Left ventricle myocardium inferior (tissue), 1 donor: ENCODE measurements at places on chromosomes 13 and 19. TPM values are rescaled to one million over a fixed set of nuclear protein-coding genes. Genes with fewer than 3 reads are reported as not detected.

- peaks cover 72% of the 10 kb centered on the region for H3K27me3 ChIP-seq
- DNase-seq = no peak
- H3K4me3 ChIP-seq = peak overlapping the region; percentile 69
- no peaks in the 10 kb centered on the region for H3K36me3 ChIP-seq
These were observed 3.3 kb upstream of the KCNC3 start for GRCh38 chr19:50332244-50333038.

The UFM1 gene
- 26.1 TPM for total RNA-seq

DNA sequence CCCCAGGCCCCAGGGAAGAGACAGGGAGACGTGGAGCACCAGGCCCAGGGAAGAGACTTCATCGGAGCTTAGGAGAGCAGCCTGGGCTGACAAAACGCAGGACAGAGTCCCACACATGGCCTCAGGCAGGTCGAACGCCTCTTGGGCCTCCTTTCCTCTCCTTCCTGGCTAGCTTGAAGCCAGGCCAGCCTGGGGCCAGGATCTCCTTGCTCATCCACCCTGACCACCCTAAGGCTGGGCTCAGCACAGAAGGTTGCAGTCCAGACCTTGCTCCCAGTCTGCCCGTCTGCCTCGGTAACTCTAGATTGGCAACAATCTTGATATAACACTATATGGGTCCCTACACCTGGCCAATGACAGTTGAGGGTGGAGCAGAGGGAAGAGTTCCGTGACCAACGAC lies 10.1 kb downstream of the PPP6R1 start:
- no peaks in the 10 kb centered on the region for H3K27me3 ChIP-seq
- H3K36me3 ChIP-seq = peaks cover 33% of the 10 kb centered on the region
- DNase-seq = no peak
- H3K4me1 ChIP-seq = peaks cover 67% of the 10 kb centered on the region
- no peak overlapping the region for H3K4me3 ChIP-seq
- H3K27ac ChIP-seq = no peak overlapping the region

GRCh38 chr13:46982856-46983582 lies 86.2 kb upstream of the HTR2A start:
- H3K36me3 ChIP-seq = no peaks in the 10 kb centered on the region
- no peak overlapping the region for H3K4me3 ChIP-seq
- no peak for DNase-seq
- H3K27ac ChIP-seq = no peak overlapping the region
- no peaks in the 10 kb centered on the region for H3K4me1 ChIP-seq
- peaks cover 5% of the 10 kb centered on the region for H3K27me3 ChIP-seq

GRCh38 chr19:46388311-46389095 lies 24.9 kb downstream of the CCDC8 start:
- peaks cover 17% of the 10 kb centered on the region for H3K4me1 ChIP-seq
- peaks cover 75% of the 10 kb centered on the region for H3K36me3 ChIP-seq
- no peak overlapping the region for H3K27ac ChIP-seq
- no peaks in the 10 kb centered on the region for H3K27me3 ChIP-seq
- H3K4me3 ChIP-seq = no peak overlapping the region

- H3K4me1 ChIP-seq = no peaks in the 10 kb centered on the region
- no peak for DNase-seq
- no peaks in the 10 kb centered on the region for H3K36me3 ChIP-seq
- no peak overlapping the region for H3K4me3 ChIP-seq
These were observed 5.5 kb downstream of the DMRTC2 start for GRCh38 chr19:41850381-41850780.

The SIX5 gene
- total RNA-seq = 21.8 TPM

GRCh38 chr19:47842941-47843340 lies 16.1 kb upstream of the TPRX2 start:
- no peak overlapping the region for H3K27ac ChIP-seq
- DNase-seq = no peak
- H3K4me1 ChIP-seq = no peaks in the 10 kb centered on the region

- H3K4me1 ChIP-seq = peaks cover 37% of the 10 kb centered on the region
- H3K27me3 ChIP-seq = no peaks in the 10 kb centered on the region
- H3K27ac ChIP-seq = peak overlapping the region; percentile 58
- DNase-seq = peak; percentile 66
These were observed 53.3 kb upstream of the C13orf46 start for GRCh38 chr13:114027046-114027715.

GRCh38 chr13:41928323-41928722 lies 32.6 kb downstream of the VWA8 start:
- H3K4me1 ChIP-seq = peaks cover 20% of the 10 kb centered on the region
- H3K36me3 ChIP-seq = peaks cover 19% of the 10 kb centered on the region
- H3K4me3 ChIP-seq = peak overlapping the region; percentile 42
- no peak for DNase-seq
- H3K27ac ChIP-seq = peak overlapping the region; percentile 58

GRCh38 chr13:113058129-113058987 lies 47.2 kb upstream of the F7 start:
- H3K27me3 ChIP-seq = no peaks in the 10 kb centered on the region
- no peak overlapping the region for H3K4me3 ChIP-seq
- no peak for DNase-seq
- peaks cover 8% of the 10 kb centered on the region for H3K4me1 ChIP-seq
- H3K27ac ChIP-seq = no peak overlapping the region
- no peaks in the 10 kb centered on the region for H3K36me3 ChIP-seq

DNA sequence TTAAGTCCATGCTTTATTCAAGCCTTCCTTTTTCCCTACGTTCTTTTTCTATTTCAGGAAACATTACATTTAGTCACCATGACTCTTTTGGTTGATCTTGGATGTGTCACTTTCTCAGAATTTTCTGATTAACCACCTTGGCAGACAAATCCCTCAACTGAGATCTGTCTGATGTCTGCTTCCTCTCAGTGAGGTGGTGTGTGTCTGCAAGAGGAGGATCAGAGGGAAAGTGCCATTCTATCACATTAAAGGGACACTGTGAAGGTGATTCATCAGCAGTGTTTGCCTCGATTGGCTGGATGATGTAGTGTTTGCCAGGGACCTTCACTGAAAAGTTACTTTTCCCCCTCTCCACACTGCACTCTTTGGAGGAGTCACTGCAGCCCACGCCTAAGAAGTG lies 3.0 kb upstream of the CCNP start:
- no peak for DNase-seq
- H3K4me3 ChIP-seq = no peak overlapping the region
- H3K36me3 ChIP-seq = peaks cover 15% of the 10 kb centered on the region
- peaks cover 21% of the 10 kb centered on the region for H3K27me3 ChIP-seq
- peaks cover 38% of the 10 kb centered on the region for H3K4me1 ChIP-seq

DNA sequence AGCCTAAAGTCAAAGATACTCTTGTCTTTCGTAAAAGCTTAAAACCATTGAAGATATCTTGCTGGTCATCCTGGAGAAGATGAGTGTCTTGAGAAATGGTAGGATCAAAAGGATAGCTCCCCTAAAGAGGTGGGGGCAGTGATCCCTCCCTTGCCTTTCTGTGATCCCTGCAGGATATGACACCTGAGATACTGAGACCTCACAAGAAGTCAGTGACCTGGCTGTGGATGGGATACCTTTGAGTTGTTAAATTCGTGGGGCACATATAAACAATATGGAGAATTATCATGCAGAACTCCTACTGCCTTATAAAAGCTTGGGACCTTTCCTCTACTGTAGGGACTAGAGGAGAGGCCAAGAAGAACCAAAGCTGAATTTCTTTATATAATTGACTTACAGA lies 21.4 kb downstream of the STOML3 start:
- H3K36me3 ChIP-seq = no peaks in the 10 kb centered on the region
- peaks cover 21% of the 10 kb centered on the region for H3K27me3 ChIP-seq
- DNase-seq = no peak
- no peak overlapping the region for H3K27ac ChIP-seq

DNA sequence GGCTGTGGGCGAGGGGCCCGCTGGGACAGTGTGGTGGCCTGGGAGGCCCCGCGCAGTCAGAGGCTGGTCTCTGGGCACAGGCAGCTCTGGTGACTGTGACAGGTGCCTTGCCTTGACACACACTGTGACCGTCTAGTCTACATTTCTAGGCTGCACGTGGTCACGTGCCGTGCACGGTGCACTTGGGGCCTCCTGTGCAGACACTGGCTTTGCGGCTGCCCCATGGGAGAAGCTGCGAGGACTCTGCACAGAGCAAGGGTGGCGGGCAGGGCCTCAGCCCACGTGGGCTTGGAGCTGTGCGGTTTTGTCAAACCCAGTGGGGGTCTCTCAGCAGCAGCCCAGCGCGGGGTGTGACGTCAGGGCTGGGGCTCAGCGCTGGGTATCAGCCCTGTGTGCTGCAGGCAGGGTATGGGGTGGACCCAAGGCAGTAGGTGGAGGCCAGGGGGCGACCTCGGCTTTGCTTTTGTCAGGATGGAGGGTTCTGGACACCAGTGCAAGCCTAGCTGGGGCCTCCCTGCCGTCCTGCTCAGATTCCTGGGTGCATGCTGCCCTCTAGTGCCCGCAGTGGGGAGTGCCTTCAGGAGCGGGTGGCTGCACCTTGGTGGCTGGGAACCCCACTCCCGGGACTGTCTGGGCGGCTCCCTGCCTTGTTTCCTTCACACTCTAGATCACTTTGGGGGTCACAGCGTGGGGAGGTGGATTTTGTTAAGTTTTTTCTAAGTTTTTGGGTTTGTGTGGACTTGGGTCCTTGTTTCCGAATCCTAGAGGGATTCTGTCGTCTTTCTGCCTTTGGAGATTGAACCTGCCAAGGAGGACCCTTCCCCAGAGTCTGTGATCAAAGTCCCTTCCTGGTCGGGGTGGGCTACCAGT lies 62.6 kb downstream of the KDM4B start:
- DNase-seq = peak; percentile 84
- H3K36me3 ChIP-seq = peaks cover 19% of the 10 kb centered on the region
- peaks cover 75% of the 10 kb centered on the region for H3K4me1 ChIP-seq
- H3K27ac ChIP-seq = peak overlapping the region; percentile 78
- no peak overlapping the region for H3K4me3 ChIP-seq

The RNF17 gene
- total RNA-seq = not detected

DNA sequence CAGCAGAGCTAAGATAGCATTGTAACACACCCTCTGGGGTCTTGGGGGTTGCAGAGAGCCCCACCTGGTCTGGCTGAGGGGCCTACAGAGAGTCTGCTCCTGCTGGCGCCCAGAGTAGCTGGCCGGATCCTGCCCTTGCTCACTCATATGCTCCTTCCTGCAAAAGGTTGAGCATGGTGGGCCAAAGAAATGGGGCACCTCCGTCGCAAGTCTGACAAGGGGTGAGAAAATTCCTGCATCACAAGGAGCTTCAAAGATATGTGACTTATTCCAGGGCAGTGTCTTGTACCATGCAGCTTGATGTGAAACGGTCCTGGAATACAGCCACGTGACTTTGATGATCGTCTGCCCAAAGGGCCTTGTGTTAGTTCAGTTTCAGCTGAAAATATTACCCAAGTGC lies 218.3 kb downstream of the DCLK1 start:
- no peak overlapping the region for H3K4me3 ChIP-seq
- no peak overlapping the region for H3K27ac ChIP-seq
- H3K4me1 ChIP-seq = no peaks in the 10 kb centered on the region
- no peaks in the 10 kb centered on the region for H3K27me3 ChIP-seq

- H3K27ac ChIP-seq = no peak overlapping the region
- no peak for DNase-seq
- no peaks in the 10 kb centered on the region for H3K36me3 ChIP-seq
These were observed 20.8 kb upstream of the CASP14 start for GRCh38 chr19:15028490-15028889.

The GSX1 gene
- not detected for total RNA-seq

The ZNF776 gene
- total RNA-seq = 12.9 TPM
